A549 treated with CORT108297 at 1 μM for 4 hours (cell line): ENCODE measurements at places on chromosomes 3 and 15. TPM values are rescaled to one million over a fixed set of nuclear protein-coding genes. Genes with fewer than 3 reads are reported as not detected.

Gene GOLGA6L4
- total RNA-seq: 0.73 to 1.8 TPM (median 0.90 TPM) in 5 replicates

Gene TRIM69
- total RNA-seq: 4.0 to 6.5 TPM (median 5.8 TPM) in 5 replicates

Gene SEMA5B
- total RNA-seq: 0.15 to 0.63 TPM (median 0.23 TPM) in 5 replicates

Gene CORO2B
- total RNA-seq: 2.6 to 3.8 TPM (median 3.2 TPM) in 5 replicates

Gene CEP97
- 3.5 to 5.4 TPM (median 4.6 TPM) in 5 replicates for total RNA-seq

Gene REC114
- 0.17 TPM in 1 of 5 replicates, not detected in the others for total RNA-seq

Gene PAQR9
- total RNA-seq: 3.0 to 3.7 TPM (median 3.2 TPM) in 5 replicates

Gene TRPC1
- total RNA-seq: 5.2 to 9.4 TPM (median 8.2 TPM) in 5 replicates

Gene HMG20A
- total RNA-seq: 24.0 to 30.6 TPM (median 28.6 TPM) in 5 replicates

Gene SACM1L
- 15.2 to 17.7 TPM (median 16.1 TPM) in 5 replicates for total RNA-seq

Gene PLA2G4E
- 0.02 TPM in 1 of 5 replicates, not detected in the others for total RNA-seq

Gene THRB
- 1.1 to 1.7 TPM (median 1.2 TPM) in 5 replicates for total RNA-seq

Gene ECE2
- total RNA-seq: not detected in 5 replicates

Gene TRIM42
- total RNA-seq: not detected in 5 replicates

Gene UQCRC1
- total RNA-seq: 169 to 188 TPM (median 181 TPM) in 5 replicates

Gene PCSK6
- 9.7 to 12.7 TPM (median 10.1 TPM) in 5 replicates for total RNA-seq

Gene GOLGA6L7
- total RNA-seq: not detected in 5 replicates

Gene FBXW12
- total RNA-seq: not detected in 5 replicates

Gene RARB
- total RNA-seq: 5.5 to 10.8 TPM (median 10.4 TPM) in 5 replicates

Gene TWF2
- 64.4 to 82.1 TPM (median 75.0 TPM) in 5 replicates for total RNA-seq

Gene CATSPER2
- 0.49 to 1.8 TPM (median 0.81 TPM) in 5 replicates for total RNA-seq

Gene GRM2
- 0.01 to 0.05 TPM (median 0.03 TPM) in 4 of 5 replicates, not detected in the other for total RNA-seq

Gene XIRP1
- 0.02 to 0.07 TPM (median 0.04 TPM) in 5 replicates for total RNA-seq

Gene STRIT1
- total RNA-seq: not detected in 5 replicates

Gene SUCLG2
- 32.7 to 47.4 TPM (median 37.9 TPM) in 5 replicates for total RNA-seq

Gene SNTN
- not detected in 5 replicates for total RNA-seq

Gene LAMB2
- 80.0 to 111 TPM (median 107 TPM) in 5 replicates for total RNA-seq

Gene FGF12
- 0.51 to 0.69 TPM (median 0.60 TPM) in 5 replicates for total RNA-seq

Gene LMAN1L
- total RNA-seq: 0.03 to 0.08 TPM (median 0.08 TPM) in 3 of 5 replicates, not detected in the others

Gene ST3GAL6
- 0.64 to 1.4 TPM (median 0.87 TPM) in 5 replicates for total RNA-seq

Gene STXBP5L
- total RNA-seq: 0.07 TPM in 1 of 5 replicates, not detected in the others

Gene TMEM158
- 10.9 to 20.7 TPM (median 18.7 TPM) in 5 replicates for total RNA-seq

Gene WDR93
- 0.11 to 0.23 TPM (median 0.14 TPM) in 5 replicates for total RNA-seq

Gene CHST13
- 0.50 to 1.4 TPM (median 1.1 TPM) in 5 replicates for total RNA-seq

Gene ZNF445
- 2.2 to 2.7 TPM (median 2.5 TPM) in 5 replicates for total RNA-seq

Gene C2CD4A
- 0.05 to 0.11 TPM (median 0.07 TPM) in 5 replicates for total RNA-seq

Gene CDHR4
- total RNA-seq: 0.12 to 0.65 TPM (median 0.43 TPM) in 5 replicates

Gene MKRN3
- total RNA-seq: 1.5 to 2.8 TPM (median 2.5 TPM) in 5 replicates

Gene CCDC13
- 0.25 to 0.51 TPM (median 0.49 TPM) in 5 replicates for total RNA-seq

Gene SAMD7
- not detected in 5 replicates for total RNA-seq

Gene ZBBX
- total RNA-seq: not detected in 5 replicates

Gene LDHAL6B
- total RNA-seq: not detected in 5 replicates

Gene A4GNT
- total RNA-seq: not detected in 5 replicates

Gene ANKUB1
- 0.06 TPM in 1 of 5 replicates, not detected in the others for total RNA-seq

Gene TGM5
- not detected in 5 replicates for total RNA-seq

Gene BFSP2
- total RNA-seq: not detected in 5 replicates

Gene ATP10A
- 7.2 to 8.6 TPM (median 7.3 TPM) in 5 replicates for total RNA-seq

Gene DCBLD2
- 199 to 283 TPM (median 255 TPM) in 5 replicates for total RNA-seq

Gene RUVBL1
- total RNA-seq: 95.9 to 103 TPM (median 99.6 TPM) in 5 replicates

Gene LRRIQ4
- total RNA-seq: not detected in 5 replicates

Gene TMEM207
- not detected in 5 replicates for total RNA-seq

Gene LRRFIP2
- 50.1 to 63.3 TPM (median 51.2 TPM) in 5 replicates for total RNA-seq

Gene IMPG2
- total RNA-seq: 0.01 TPM in 1 of 5 replicates, not detected in the others

Gene EEF1AKMT4
- total RNA-seq: 9.9 to 14.1 TPM (median 12.6 TPM) in 5 replicates

Gene CLDN16
- 0.14 TPM in 2 of 5 replicates, not detected in the others for total RNA-seq

Gene CTNNB1
- 155 to 190 TPM (median 160 TPM) in 5 replicates for total RNA-seq

Gene ZNF609
- total RNA-seq: 16.0 to 24.5 TPM (median 22.5 TPM) in 5 replicates

Gene RPP14
- total RNA-seq: 10.0 to 12.8 TPM (median 11.1 TPM) in 5 replicates

Gene P2RY13
- total RNA-seq: not detected in 5 replicates

Gene ARGFX
- total RNA-seq: not detected in 5 replicates
